Stimulated activated CD4-positive, alpha-beta T cell treated with anti-CD3 and anti-CD28 coated beads, Interleukin-12 subunit alpha, Interleukin-12 subunit beta, amount 100 ng/mL, for 24 hours (primary cell): ENCODE measurements at places on chromosomes 2 and 18.

GRCh38 chr2:221286406-221286805 is 285.7 kb downstream of the EPHA4 start:
- DNase-seq = no peak

DNA sequence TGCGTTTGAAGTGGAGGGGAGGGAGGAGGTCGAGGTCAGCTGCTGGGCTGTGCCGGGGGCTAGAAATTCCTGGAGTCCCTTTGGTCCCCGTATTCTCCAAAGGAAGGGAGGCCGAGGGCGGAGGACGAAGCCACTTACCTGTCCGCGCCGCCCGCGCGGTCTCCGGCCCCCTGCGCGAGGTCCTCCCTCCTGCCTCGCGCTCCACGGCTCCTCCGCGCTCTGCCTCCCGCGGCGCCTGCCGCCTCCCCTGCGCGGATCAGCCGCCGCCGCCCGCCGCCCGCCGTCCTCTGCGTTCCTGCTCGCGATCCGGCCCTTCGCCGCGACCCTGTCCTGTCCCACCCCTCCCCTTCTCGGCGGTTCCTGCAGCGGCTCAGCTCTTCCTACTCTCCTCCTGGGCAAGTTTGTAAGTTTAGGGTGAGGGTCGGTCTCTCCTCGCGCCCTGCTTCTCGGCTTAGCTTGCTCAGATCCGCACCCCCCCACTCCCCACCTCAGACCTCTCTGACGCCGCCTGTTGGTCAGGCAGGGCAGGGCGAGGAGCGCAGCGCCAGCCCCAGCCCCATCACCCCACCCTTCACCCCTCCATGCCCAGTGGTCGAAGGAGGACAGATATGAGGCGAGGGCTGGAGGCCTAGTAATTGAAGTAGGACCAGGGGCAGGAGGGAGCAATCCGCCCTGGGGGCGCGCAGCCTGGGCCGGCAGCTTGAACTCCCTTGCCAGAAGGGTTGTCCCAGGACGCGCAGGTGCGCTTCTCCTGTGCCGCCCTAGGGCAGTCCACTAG is 9.7 kb upstream of the SKOR2 start:
- no peak for DNase-seq

- DNase-seq = no peak
Measured at GRCh38 chr18:45106331-45106774, 425.7 kb downstream of the SETBP1 start.

DNA sequence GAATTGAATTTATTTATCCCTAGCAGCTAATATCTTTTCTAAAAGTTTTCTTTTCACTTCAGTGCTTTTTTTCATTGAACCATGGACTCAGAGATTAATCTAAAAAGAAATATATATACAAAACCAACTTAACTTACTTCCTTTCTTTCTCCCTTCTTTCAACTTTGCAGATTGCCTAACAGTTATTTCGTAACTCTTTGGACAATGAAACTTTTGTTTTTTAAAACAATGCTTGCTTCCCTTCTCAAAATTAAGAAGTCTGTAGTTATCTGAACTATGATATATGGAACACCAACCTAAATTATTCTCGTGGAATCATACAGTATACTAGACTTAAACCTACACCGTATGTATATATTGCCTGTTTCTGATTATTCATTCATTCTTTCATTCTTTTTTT is 62.9 kb downstream of the MIB1 start:
- no peak for DNase-seq

- no peak for DNase-seq
Measured at GRCh38 chr2:24642351-24642750, 150.8 kb downstream of the PTRHD1 start.

GRCh38 chr2:176078541-176079284 is 5.0 kb downstream of the EVX2 start:
- no peak for DNase-seq

GRCh38 chr2:191202209-191202721 is 42.9 kb upstream of the MYO1B start:
- no peak for DNase-seq
